ENCODE measurements at places on chromosomes 4 and X. TPM values are rescaled to one million over a fixed set of nuclear protein-coding genes. Genes with fewer than 3 reads are reported as not detected.

The C4orf36 gene
- total RNA-seq: 0.28 TPM

The IDUA gene
- 6.0 TPM for total RNA-seq

The SRPK3 gene
- total RNA-seq: 0.43 TPM

The STARD8 gene
- total RNA-seq: 1.3 TPM

The CUL4B gene
- 20.5 TPM for total RNA-seq

The FAM9C gene
- under 0.01 TPM for total RNA-seq

The FGB gene
- total RNA-seq: not detected

The MANBA gene
- 117 TPM for total RNA-seq

The GLRA2 gene
- total RNA-seq: not detected

The ZAR1 gene
- total RNA-seq: not detected

The CORIN gene
- 0.09 TPM for total RNA-seq

The RNF175 gene
- total RNA-seq: not detected

The ARL9 gene
- total RNA-seq: 0.28 TPM

The BANK1 gene
- 0.57 TPM for total RNA-seq

The HAND2 gene
- total RNA-seq: 79.9 TPM

The GIMD1 gene
- not detected for total RNA-seq

The GLUD2 gene
- total RNA-seq: 1.00 TPM

The METTL14 gene
- total RNA-seq: 23.1 TPM

The ARHGEF38 gene
- total RNA-seq: not detected

The PRDM5 gene
- total RNA-seq: 17.7 TPM

The LRAT gene
- under 0.01 TPM for total RNA-seq

The HS6ST2 gene
- total RNA-seq: 0.14 TPM

The GALNTL6 gene
- not detected for total RNA-seq

The MSX1 gene
- total RNA-seq: 7.8 TPM

The VCX gene
- not detected for total RNA-seq

The RWDD4 gene
- 13.1 TPM for total RNA-seq

The GYPA gene
- not detected for total RNA-seq

The ATP11C gene
- 53.8 TPM for total RNA-seq

The CXCL5 gene
- 14.0 TPM for total RNA-seq

The ADAM29 gene
- total RNA-seq: under 0.01 TPM

The TAB3 gene
- total RNA-seq: 4.5 TPM

The PABPC4L gene
- 1.5 TPM for total RNA-seq

The TRIML2 gene
- total RNA-seq: 0.14 TPM

The OPN1MW2 gene
- not detected for total RNA-seq

The HSD17B13 gene
- 0.18 TPM for total RNA-seq

The PTTG2 gene
- total RNA-seq: not detected

The RBMXL3 gene
- total RNA-seq: not detected

The ZNF711 gene
- total RNA-seq: 0.37 TPM

The GAGE12H gene
- not detected for total RNA-seq

The GAR1 gene
- total RNA-seq: 1.9 TPM

The SLC10A4 gene
- total RNA-seq: not detected

The PARM1 gene
- total RNA-seq: 2.0 TPM

The HTRA3 gene
- 10.4 TPM for total RNA-seq

The DNAAF6 gene
- total RNA-seq: not detected

The TENT5D gene
- total RNA-seq: not detected

The RBM47 gene
- 2.5 TPM for total RNA-seq

The GC gene
- not detected for total RNA-seq

The IL2RG gene
- total RNA-seq: not detected

The DCAF8L1 gene
- total RNA-seq: not detected

The ANK2 gene
- 45.4 TPM for total RNA-seq

The DCAF12L2 gene
- total RNA-seq: under 0.01 TPM

The SMIM10L2A gene
- total RNA-seq: 0.28 TPM
